ENCODE measurements at places on chromosomes 11 and 22.
A peak's percentile ranks its signal among the peaks of the same experiment; 100 is the strongest.

GRCh38 chr11:117909611-117910382, 19.4 kb downstream of the TMPRSS13 start:
- DNase-seq, result no peak

- peak; percentile 76 for DNase-seq
Measured at GRCh38 chr11:117807482-117808327, 10.7 kb upstream of the DSCAML1 start.

DNA sequence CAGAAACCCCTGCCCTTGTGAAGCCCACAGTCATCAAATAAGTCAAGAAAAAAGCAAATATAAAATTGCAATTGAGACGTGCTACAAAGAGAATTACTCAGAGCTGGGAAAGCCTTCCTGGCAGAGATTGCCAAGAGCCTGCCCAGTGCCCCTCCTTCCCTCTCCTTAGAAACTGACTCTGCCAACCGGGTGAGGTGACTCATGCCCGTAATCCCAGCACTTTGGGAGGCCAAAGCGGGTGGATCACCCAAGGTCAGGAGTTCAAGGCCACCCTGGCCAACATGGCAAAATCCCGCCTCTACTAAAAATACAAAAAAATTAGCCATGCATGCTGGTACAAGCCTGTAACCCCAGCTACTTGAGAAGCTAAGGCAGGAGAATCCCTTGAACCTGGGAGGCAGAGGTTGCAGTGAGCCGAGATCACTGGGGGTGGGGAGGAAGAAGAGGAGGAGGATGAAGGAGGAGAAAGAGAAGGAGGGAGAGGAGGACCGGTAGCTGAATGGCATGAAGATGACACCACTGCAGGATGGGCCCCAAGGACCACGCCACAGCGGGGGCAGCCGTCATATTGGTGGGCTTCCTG, 76.1 kb upstream of the RTL6 start:
- no peak for DNase-seq

- no peak for DNase-seq
Measured at GRCh38 chr22:36351921-36352802, 35.6 kb downstream of the MYH9 start.

DNA sequence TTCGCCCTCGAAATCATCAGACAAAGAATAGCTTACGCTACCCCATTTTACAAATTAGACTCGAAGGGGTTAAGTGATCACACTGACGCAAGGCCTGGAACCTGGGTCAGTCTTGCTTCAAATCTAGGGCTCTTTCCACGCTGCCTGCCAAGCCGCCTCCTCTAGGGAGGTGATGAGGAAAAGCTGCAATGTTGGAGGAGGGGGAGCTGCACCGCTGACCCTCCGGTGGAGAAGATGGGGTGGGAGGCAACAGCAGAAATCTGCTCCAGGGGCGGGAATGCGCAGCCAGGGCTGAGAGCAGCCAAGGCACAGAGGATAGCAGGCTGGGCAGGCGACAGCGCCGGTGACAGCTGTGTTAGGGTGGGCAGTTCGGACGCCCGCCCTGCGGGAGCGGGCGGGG, 595 bp downstream of the SYVN1 start:
- no peak for DNase-seq

GRCh38 chr22:39153220-39153717, 789 bp upstream of the CBX7 start:
- peak; percentile 28 for DNase-seq

DNA sequence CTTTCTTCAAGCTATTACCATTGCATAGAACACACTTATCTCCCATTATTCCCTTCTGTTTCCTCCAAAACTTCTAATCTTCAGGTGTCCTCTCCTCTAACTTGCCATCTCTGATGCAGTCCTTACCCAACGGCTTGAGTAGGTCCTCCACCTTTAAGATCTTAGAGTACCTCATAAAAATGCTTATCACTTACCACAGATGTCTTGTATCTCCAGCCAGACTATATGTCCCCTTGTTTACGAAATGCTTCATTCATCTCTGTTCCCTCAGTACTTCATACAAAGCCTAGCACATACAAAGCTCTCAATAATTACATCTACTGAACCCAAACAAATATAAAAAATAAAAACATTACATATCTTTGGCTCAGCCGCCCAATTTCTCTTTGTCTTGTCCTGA, 49.2 kb downstream of the PAK1 start:
- no peak for DNase-seq

- no peak for DNase-seq
Measured at GRCh38 chr22:46381142-46381541, 45.6 kb downstream of the TRMU start.

- DNase-seq, result no peak
Measured at GRCh38 chr11:132779497-132779896, 752.8 kb downstream of the OPCML start.

DNA sequence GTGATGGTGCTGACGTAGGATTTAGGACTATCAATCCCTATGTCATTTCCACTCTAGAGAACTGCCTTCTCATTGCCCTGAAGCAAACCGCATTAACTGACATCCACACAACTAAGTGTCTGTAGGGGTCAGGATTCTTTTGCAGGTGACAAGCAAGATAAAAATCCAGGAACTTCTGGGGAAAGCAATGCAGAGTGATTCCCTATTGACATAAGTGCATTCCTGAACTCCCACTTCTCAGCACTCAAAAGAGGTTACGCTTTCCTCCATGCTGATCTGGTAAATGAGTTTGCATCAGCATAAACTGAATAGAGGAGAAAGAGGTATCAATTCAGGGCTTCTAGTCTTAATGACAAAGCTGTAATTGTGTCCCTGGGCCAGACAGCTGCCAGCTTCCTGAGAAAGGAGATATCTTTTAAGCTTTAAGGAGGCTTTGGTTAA, 224.6 kb upstream of the ISX start:
- no peak for DNase-seq

- no peak for DNase-seq
Measured at GRCh38 chr22:49521787-49522224, 305.9 kb downstream of the BRD1 start.

GRCh38 chr11:5247472-5248192, 2.0 kb downstream of the HBG1 start:
- DNase-seq, result no peak

GRCh38 chr11:128488471-128488870, 98.9 kb downstream of the ETS1 start:
- no peak for DNase-seq
